T-helper 1 cell (primary cell): ENCODE measurements at places on chromosomes 6 and 20.

DNA sequence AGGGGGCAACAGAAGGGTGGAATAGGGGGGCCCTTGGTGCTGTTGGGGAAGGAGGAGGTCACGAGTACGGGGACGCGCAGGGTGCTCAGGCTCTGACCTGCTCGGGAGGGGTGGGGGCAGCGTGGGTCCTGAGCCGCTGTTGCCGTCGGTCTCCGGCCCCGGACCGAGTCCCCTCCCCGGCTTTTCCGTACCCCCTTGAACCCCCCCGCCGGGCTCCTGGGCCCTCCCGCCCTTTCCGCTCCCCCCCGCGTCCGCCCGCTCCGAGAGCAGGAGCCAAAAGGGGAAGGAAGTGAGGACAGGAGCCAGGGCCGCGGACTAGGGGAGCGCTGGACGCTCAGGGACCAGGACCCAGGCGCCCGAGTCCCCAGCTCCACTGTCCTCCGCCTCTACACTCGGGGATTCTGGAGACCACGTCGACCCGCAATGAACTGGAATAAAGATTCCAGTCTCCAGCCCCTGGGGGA lies at the start of gene RGL2:
Gene RGL2, minus strand, starts transcription at position 170 of the 464 bp plus-strand sequence. CDS start 332 bp downstream, outside the sequence.
- peak; percentile 51 for DNase-seq

DNA sequence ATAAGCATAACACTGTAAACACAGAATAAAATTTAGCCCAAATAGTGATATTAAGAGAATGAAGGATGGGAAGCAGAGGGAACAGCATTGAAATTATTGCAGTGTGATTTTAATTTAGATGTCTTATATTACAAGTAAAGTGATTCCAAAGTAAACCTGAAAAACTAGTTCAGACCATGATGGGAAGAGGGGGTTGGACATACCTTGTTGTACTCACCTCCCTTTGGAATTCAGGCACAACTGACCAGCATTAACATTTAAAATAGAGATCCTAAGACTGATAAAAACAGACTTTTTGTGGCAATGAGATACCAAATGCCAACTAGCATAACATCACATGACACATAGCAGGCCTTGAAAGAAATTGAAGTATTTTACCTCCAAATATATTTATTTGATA lies 262.6 kb upstream of the PRND start:
- no peak for DNase-seq

GRCh38 chr6:165635965-165636364 lies 27.1 kb downstream of the PDE10A start:
- DNase-seq = no peak

DNA sequence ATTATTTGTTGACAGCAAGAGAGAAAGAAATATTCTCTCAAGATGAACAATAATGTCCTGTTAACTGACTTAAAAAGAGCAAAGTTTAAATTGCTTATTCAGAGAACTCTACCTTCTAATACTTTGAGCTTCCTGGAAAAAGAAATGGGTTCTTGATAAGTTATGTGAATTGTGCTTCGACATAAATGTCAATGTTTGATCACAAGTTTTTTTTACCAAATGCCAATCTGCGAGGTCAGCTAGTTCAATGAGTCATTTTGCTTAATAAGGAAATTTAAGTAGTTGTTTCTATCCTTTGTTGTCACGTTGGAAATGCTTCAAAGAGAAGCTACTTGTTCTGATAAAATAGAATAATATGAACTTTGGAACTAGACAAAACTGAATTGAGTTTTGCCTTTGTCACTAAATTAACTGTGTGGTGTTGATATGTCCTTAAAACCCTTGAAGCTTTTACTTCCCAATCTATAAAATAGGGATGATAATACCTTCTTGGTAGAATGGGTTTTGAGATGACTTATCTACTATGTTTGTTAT lies 642.1 kb upstream of the FLRT3 start:
- DNase-seq = no peak

DNA sequence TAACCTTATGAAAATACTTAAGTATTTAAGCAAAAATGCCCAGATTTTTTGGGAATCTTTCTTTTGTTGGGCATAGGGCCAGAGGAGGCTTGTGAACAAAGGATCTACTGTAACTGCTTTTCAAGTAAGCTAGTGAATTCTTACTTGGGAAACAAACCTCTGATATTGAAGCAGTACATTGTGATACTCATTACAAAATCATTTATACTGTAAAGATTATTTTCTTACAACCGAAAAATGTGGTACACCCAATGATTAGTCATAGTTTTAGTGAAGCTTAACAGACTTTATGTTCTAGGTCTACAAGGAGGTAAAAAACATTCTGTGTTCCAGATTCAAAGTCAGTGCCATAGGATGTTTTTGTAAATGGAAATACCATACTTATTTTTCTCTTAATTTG lies 272.9 kb upstream of the KCNQ5 start:
- DNase-seq = no peak

- no peak for DNase-seq
Measured at GRCh38 chr20:14972256-14972655, 634.8 kb upstream of the FLRT3 start.

- DNase-seq = no peak
Measured at GRCh38 chr6:105272786-105273185, 93.0 kb upstream of the POPDC3 start.

DNA sequence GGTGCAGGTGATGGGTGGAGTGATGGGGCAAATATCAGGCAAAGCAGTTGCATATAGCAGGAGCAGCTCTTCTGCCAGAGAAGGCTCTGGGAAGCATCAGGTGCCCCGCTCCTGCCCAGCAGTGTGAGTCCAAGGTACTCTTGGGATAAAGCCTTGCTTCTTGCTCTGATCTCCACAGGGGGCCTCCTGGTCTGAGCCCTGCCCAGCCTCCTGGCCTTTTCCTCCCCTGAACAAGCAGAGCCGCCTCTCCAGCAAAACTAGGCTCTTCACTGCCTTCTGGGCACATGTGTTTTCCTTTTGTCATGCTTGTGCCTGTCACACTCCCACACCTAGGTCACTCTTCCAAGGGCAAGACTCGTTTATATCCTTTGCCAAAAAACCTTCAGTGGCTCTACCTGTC lies 34.3 kb downstream of the SIRPA start:
- DNase-seq = no peak

GRCh38 chr6:118285791-118286190 lies 262.3 kb upstream of the PLN start:
- no peak for DNase-seq

DNA sequence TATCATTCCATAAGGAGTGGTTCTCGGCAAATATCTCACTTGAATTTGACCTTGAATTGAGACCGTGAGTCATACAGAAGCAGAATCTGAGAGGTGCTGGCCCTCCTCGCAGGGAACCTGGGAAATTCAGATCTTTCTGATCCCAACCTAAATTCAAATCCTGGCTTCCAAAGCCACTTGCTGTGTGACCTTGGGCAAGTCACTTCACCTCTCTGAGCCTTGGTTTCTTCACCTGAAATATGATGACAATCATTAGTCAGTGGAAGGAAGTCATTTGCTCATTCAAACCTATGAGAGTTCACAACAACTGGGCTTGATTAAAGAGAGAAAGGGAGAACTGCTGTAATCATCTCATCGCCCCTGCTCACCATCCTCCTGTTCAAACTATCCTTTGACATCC lies 7.2 kb downstream of the BPIFA3 start:
- no peak for DNase-seq

- DNase-seq = no peak
Measured at GRCh38 chr20:53937339-53937741, 133.1 kb downstream of the BCAS1 start.

- no peak for DNase-seq
Measured at GRCh38 chr20:1075616-1076015, 42.8 kb upstream of the PSMF1 start.

- no peak for DNase-seq
Measured at GRCh38 chr6:156760377-156760776, 16.8 kb upstream of the ARID1B start.

GRCh38 chr6:89023591-89024441 lies 56.7 kb upstream of the PNRC1 start:
- no peak for DNase-seq

DNA sequence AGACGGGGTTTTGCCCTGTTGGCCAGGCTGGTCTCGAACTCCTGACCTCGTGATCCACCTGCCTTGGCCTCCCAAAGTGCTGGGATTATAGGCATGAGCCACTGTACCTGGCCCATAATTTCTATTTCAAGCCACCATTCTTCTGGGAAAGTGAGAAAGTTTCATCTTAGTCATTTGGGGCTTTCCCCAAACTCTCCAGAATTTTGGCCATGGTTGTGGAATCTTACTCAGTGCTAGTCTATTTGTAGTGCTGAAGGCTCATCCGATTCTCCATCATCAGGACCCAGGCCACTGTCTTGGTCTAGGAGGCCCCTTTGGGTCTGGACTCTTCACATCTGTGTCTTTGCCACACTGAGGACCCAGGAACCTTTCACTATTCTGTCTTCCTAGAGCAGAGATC lies 164.9 kb downstream of the EYA2 start:
- no peak for DNase-seq

DNA sequence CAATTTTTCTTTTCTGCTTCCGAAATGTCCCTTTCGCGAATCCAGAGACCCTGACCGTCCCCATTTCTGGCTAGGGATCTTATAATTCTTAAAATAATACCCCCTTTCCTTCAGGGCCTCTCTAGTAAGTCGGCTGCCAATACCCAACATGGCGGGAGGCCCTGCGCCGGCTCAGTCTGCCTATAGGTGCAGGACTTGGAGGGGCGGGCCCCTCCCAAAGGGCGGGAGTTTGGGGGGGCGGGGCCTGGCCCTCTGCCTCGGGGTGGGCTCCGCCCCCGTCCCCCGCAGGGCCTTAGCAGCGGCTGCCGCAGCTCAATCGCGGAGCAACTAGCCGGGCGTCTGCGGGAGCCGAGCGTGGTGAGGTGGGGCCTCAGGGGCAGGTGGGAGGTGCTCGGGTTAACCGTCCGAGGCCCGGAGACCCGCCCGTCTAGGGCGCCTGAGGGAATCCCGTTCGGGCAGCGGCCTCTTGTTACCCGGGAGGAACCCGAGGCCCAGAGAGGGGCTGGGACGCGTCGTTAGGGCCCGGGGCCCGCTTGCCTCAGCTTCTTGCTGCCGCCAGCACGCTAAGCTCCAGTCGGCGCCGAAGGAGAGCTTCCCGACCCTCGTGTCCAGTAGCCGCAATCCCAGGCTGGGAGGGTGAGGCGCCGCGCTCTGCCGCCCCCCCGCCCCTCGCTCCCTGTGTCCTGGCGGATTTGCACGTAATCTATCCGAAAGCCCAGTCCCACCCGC lies at the start of gene CEP250:
Gene CEP250, plus strand, starts transcription at position 718 of the 729 bp plus-strand sequence. CDS start 6,770 bp downstream, outside the sequence.
- DNase-seq = peak; percentile 95

GRCh38 chr6:87817183-87817582 lies 115.2 kb upstream of the AKIRIN2 start:
- no peak for DNase-seq

DNA sequence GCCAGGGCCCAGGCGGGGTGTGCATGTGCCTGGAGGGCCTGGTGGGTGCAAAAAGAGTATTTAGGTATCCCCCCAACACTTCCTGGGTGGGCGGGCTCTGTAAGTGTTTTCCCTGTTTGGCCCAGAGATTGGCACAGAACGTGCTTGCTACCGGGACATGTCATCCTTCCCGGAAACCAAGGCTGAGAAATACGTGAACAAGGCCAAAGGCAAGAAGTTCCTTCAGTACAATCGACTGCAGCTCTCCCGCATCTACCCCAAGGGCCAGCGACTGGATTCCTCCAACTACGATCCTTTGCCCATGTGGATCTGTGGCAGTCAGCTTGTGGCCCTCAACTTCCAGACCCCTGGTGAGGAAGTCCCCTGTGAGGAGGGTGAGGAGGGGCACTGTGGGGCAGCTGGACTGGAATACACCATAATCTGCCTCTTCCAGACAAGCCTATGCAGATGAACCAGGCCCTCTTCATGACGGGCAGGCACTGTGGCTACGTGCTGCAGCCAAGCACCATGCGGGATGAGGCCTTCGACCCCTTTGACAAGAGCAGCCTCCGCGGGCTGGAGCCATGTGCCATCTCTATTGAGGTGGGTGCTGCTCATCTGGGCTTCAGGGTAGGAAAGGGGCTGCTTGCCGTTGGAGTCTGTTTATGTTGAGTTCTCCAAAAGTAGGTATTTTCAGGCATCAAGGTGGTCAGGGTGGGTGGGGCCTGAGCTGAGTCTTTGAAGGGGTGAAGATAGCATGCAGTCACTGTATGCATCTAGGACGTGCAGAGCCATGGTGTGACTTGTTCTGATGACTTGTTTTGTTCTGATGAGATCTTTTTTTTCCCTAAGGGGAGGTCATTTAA lies 35.2 kb downstream of the PLCG1 start:
- no peak for DNase-seq

- peak; percentile 32 for DNase-seq
Measured at GRCh38 chr6:166540631-166541331, 45.7 kb downstream of the RAMACL start.

- no peak for DNase-seq
Measured at GRCh38 chr6:100626721-100627120, 162.0 kb upstream of the SIM1 start.

- DNase-seq = peak; percentile 17
Measured at GRCh38 chr6:139027620-139028182, 844 bp upstream of the ABRACL start.

- no peak for DNase-seq
Measured at GRCh38 chr20:13819885-13820645, 35.2 kb downstream of the NDUFAF5 start.

DNA sequence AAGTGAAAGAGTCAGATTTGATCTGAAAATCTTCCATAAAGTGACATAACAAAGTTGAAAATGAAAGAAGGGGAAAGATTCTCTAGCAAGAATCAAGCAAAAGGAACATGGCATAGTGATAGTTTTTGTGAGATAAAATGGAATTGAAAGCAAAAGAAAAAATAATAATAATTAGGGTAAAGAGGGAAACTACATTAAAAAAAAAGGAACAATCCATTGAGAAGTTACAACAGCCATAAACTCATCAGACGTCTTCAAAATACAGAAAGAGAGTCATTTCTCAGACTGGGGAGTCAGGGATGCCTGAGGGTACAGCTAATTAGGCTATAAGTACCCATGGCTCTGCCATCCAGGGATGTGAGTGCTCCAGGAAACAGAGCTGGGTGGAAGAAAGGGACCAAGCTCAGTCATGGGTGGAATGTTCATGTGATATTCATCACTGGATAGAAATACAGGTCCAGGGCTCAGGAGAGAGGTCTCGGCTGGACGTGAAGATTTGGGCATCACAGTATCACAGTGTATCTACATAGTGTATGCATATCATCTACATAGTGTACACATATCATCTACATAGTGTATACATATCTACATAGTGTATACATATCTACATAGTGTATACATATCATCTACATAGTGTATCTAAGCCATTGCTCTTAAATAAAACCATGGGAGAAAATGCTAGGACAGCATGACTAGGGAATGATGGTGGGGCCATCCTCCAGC lies 29.4 kb downstream of the DUSP22 start:
- no peak for DNase-seq

- DNase-seq = no peak
Measured at GRCh38 chr20:56516631-56517030, 7.9 kb upstream of the FAM209A start.

- DNase-seq = peak; percentile 53
Measured at GRCh38 chr6:42099340-42100028, 42.9 kb downstream of the C6orf132 start.

GRCh38 chr6:168678077-168678476 lies 237.1 kb downstream of the SMOC2 start:
- no peak for DNase-seq

- peak; percentile 55 for DNase-seq
Measured at GRCh38 chr6:25042036-25042521, 106.3 kb upstream of the RIPOR2 start.
